ENCODE measurements at places on chromosomes 1 and 21. TPM values are rescaled to one million over a fixed set of nuclear protein-coding genes. Genes with fewer than 3 reads are reported as not detected.

GRCh38 chr1:231751415-231751814 lies 124.8 kb downstream of the DISC1 start:
- no peak for DNase-seq

GRCh38 chr1:19437891-19438294 lies 47.4 kb downstream of the CAPZB start:
- DNase-seq = no peak

GRCh38 chr1:49234988-49235387 lies 458.3 kb upstream of the BEND5 start:
- DNase-seq = no peak

- DNase-seq = no peak
Observed at GRCh38 chr1:29306471-29307140, 70.3 kb downstream of the PTPRU start.

The SMPDL3B gene
- total RNA-seq = not detected

DNA sequence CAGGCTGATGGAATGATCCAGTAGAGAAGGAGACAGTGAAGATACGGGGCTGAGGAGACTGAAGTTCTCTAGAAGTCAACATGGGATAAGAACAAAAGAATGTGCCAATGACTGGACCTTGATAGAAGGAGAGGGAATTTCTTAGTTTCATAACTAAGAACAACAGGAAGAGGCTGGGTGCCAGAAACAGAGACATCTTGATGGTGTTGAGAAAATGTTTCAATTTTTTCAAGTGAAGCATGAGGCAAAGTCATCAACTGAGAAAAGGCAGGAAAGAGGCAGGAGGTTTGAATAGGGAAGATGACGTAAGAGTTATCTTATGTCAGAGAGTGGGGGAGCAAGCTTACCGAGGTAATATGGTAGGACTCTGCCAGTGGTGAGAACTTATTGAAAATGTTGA lies 80.1 kb downstream of the SPAG17 start:
- no peak for DNase-seq

DNA sequence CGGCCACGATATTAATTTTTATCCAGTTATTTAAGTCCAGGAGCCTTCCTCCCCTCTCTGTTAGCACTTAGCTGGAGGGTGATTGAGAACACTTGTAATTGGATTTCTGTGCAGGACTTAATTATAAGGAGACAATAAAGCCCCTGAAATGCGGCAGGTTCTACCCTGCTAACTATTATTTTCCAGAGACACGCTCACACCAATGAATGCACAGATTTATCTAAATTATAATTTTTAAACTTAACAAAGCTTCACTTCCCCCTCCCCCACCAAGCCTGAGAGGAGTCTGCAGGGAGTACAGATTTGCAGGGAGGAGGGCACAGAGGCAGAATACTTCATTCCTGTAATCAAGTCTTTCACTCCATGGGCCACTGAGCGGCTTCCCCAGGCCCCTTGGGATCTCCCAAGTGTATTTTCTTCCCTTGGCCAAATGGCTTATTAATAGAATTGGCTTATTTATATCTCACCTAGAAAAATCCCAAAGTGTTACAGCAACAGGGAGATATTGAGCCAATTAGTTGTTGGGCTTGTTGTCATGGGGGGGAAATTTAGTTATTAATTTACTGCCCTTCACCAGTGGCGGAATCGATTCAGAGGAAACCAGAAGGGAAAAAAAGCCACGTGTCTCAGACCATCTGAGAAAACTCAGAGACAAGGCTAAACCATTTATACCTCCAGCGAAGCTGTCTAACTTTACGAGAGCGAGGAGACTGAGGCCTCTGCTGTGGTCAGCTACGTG lies 99.0 kb upstream of the CD34 start:
- no peak for DNase-seq

The GPATCH4 gene
- 53.1 TPM for total RNA-seq

The CCDC190 gene
- not detected for total RNA-seq

DNA sequence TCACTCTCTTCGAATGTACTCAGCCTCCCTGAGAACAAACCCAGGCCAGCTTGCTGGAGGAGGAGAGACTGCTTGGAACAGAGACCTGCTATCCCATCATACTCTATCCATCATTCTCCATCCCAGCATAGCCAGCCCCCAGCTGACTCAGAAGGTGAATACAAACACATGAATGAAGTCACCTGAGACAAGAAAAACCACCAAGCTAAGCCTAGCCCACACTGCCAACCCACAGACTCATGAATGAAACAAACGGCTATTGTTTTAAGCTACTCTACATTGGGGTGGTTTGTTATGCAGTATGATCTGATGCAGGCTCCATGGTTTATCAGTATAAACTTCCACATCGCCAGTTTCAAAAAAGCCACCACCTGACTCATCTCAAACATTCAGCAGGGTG lies 395.6 kb downstream of the SETD4 start:
- peak; percentile 88 for DNase-seq

DNA sequence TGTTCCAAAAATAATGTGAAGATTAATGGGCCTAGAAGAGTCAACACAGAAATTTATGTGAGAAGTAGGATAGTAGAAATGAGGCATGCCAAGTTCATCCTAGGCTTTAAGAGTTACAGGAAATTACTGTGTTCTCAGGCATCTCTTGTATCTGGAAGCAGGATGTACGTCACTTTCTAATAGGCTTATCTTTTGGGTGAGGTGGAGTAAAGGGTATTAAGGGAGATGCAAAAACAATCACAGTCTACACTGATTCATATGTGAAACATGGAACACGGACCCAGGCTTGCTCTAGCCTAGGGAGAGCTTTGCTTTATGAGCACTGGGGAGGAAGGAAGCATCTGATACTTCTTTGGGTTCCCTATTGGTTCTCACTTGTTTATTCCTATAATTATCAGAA lies 84.5 kb upstream of the RGS4 start:
- DNase-seq = peak; percentile 78

GRCh38 chr1:236759252-236759859 lies 35.7 kb upstream of the MTR start:
- peak; percentile 58 for DNase-seq

The FLG2 gene
- total RNA-seq = not detected

The OR2T33 gene
- not detected for total RNA-seq

The HMGCS2 gene
- not detected for total RNA-seq

DNA sequence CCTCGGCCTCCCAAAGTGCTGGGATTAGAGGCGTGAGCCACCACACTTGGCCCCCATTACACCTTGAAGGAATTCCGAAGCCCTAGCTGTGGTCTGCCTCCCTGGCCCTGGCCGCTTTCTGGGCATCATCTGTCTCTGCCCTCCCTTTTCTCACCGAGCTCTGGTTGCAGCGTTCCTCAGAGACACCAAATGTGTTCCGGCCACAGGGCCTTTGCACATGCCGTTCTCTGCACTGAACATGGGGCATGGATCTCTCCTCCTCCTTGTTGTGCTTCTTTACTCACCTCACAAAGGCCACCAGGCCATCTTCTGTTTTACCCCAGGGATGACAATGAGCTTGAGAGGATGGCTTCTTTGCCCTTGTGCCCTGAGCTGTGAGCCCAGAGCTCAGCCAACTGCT lies 39.3 kb downstream of the CA6 start:
- no peak for DNase-seq

DNA sequence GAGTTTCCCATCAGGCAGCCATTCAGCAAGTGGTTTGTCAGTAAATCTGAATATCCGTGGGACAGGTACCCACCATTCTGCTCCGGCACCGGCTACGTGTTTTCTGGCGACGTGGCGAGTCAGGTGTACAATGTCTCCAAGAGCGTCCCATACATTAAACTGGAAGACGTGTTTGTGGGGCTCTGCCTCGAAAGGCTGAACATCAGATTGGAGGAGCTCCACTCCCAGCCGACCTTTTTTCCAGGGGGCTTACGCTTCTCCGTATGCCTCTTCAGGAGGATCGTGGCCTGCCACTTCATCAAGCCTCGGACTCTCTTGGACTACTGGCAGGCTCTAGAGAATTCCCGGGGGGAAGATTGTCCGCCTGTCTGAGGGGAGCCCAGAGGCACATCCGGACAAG lies 48.4 kb downstream of the B3GALT5 start:
- no peak for DNase-seq

GRCh38 chr1:42923367-42924081 lies 35.1 kb downstream of the SLC2A1 start:
- no peak for DNase-seq

DNA sequence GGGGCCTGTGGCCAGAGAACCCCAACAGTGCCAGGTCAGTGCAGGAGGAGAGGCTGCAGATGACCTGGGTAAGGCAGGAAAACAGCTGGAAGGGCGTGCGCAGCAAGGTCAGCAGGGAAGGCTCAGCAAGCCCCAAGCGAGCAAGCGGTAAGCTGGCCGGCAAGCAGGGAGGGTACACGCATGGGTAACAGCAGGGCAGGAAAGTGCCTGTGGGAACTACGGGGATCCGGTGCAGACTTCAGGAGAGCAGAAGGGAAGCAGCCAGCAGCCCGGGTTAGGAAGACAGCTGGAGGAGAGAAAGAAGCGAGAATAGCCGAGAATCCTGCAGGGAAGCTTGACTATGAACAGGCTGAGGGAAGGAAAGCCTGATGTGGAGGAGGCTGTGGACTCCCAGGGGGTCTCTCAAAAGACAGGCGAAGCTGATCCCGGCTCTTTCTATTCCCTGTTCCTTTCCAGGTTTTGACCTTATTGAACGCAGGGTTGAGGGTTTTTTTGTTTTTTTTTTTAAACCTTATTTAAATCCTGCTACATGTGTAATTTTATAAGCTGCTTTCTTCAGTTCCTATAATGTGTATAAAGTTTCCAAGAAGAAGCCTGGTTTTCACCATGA lies 20.9 kb downstream of the UMODL1 start:
- DNase-seq = no peak

- DNase-seq = no peak
Observed at GRCh38 chr1:160888926-160889325, 3.9 kb upstream of the ITLN1 start.

GRCh38 chr1:116396769-116397168 lies 23.7 kb downstream of the ATP1A1 start:
- no peak for DNase-seq

The IL12RB2 gene
- total RNA-seq = not detected

- no peak for DNase-seq
Observed at GRCh38 chr1:6099297-6099696, 53.6 kb downstream of the KCNAB2 start.

DNA sequence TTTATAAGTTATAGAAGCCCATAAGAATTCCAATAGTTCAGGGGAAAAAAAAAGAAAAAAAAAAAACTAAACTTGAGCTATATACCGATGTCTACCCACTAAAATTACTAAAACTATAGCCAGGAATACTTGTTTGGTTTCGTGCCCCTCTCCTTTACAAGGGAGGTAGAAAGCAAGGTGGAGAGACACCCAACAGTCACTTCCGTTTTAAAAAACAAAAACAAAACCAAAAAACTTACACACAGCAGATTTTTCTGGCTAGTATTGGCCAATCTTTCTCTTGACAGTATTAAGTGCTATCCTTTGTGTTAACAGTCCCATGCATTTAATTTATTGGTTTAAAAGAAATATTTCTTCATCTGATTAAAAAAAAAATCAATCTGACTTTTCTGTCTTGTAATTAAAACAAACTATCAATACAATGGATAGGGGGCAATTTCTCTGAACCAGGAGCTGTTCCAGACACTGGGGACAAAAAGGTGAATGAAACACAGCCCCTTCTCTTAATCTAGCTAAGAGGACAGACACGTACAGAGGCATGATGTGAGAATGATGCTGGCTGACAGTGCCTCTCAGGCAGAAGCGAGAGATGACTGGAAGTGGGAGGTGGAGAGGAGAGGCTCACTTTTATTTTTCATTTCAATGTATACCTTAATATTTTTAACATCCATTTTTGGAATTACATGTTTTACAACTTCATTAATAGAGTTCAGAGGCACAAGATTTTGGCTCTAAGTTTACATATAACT lies 214.8 kb downstream of the RERE start:
- no peak for DNase-seq

The OR10J1 gene
- total RNA-seq = not detected

The DNM3 gene
- total RNA-seq = 0.90 TPM

- DNase-seq = no peak
Observed at GRCh38 chr1:199101635-199102034, 462.8 kb downstream of the PTPRC start.

GRCh38 chr21:35775778-35776544 lies 284.4 kb downstream of the SETD4 start:
- no peak for DNase-seq

DNA sequence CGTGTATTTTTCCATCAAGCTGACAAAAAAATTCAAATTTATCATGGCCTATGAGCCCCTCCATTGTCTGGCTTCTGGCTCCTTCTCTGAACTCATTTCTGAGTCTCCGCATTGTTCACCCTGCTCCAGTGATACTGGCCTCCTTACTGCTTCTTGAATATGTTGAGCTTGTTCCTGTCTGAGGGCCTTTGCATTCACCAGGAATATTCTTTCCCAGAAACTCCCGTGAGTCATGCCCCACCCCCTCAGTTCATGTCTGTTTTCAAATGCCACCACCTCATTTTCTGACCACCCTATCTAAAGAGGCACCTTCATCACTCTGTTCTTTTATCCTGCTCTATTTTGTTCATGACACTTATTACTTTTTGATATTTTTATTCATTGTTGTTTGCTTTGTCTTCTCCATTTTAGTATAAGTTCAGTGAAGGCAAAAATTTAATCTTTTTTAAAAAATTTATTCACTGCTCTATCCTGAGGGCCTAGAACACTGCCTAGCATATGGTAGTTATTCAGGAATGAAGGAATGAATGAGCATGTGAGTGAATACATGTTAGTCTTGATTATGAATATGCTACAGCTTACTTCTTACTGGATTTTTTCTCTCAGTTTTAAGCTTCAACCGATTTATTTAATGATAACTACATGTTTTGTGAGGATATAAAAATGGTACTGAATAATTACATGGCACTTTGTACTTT lies 140.4 kb upstream of the C1orf105 start:
- no peak for DNase-seq

DNA sequence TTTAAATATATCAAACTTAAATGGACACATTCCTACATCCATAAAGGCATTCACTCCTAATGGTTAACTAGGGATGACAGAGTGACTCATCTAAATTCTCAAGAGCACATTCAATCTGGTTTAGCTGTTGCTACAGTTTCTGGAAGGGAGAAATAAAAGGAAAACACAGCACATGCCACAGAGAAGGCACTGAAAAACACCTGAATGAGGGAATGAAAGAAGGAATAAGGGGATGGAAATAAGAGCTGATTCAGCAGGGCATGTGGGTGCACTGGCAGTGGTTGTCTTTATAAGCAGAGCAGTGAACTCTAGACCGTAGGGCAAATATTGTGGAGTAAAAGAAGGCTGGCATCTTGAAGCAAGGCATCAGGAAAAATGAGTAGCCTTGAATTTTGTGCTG lies 79.3 kb downstream of the LHX4 start:
- DNase-seq = peak; percentile 58

GRCh38 chr21:44345495-44345894 lies 6.3 kb upstream of the CFAP410 start:
- no peak for DNase-seq

The MAP3K21 gene
- total RNA-seq = 5.9 TPM

The TTC22 gene
- not detected for total RNA-seq

The BATF3 gene
- total RNA-seq = 1.6 TPM

The KCNJ9 gene
- total RNA-seq = not detected

GRCh38 chr1:202901555-202901954 lies 12.6 kb upstream of the RABIF start:
- DNase-seq = no peak

Data from A172 (cell line).